ENCODE measurements at places on chromosomes 16 and 17.

- DNase-seq = no peak
- no peaks in the 10 kb centered on the region for H3K27me3 ChIP-seq
- no peaks in the 10 kb centered on the region for H3K4me1 ChIP-seq
- H3K36me3 ChIP-seq = peaks cover 1% of the 10 kb centered on the region
Observed at GRCh38 chr17:79982986-79983385, 52.7 kb downstream of the TBC1D16 start.

DNA sequence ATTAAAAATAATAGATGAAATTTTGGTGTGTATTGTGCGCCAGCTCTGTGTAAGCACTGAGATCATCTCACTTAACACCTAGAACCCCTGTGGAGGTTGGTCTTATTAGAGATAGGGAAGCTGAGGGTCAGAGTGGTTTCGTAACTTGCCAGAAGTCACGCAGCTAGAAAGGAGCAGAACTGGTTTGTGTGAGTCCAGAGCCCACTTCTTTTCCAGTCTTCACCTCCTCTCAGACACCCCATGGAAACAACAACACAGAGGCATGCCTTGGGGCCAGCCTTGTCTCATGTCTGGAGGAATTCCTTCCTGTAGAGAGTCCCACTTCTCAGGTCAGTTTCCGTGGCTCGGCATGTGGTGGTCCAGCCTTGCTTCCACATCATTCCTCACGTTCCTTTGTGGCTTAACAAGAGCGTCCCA is 16.5 kb downstream of the YPEL2 start:
- H3K27ac ChIP-seq = no peak overlapping the region
- H3K36me3 ChIP-seq = no peaks in the 10 kb centered on the region
- H3K4me3 ChIP-seq = no peak overlapping the region
- peaks cover 13% of the 10 kb centered on the region for H3K4me1 ChIP-seq
- no peak for DNase-seq
- no peaks in the 10 kb centered on the region for H3K27me3 ChIP-seq

DNA sequence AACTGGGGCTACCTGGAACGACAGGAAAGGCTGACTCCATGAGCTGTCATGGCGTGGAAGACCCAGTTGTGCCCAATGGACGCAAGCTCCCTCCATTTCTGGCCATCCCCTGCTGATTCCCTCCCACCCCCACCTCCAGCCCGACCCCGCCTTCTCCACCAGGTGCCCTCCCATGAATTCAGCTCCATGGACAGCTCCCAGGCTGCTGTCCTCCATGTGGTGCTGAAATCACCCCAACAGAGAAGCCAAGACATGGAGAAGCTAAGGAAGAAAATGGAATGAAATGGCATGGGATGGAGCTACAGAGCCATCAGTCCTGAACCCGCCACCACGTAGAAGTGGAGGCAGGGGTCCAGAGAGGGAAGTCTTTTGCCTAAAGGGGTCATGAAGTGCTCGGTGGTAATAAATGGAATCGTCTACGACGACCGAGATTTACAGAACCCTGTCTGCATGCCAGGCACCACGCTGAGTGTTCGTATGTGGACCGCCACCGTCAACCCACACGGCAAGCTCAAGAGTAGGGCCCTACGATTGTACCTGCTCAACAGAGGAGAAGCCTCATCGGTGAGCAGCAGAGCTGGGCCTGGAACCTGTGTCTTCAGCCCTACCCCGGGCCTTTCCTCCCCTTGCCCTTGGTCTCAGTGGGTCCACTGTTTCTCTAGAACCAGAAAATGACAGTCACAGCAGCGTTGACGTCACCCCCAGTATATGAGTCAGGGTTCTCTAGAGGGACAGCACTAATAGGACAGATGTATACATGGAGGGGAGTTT is 9.3 kb upstream of the ZC3H18 start:
- H3K36me3 ChIP-seq = no peaks in the 10 kb centered on the region
- H3K27me3 ChIP-seq = no peaks in the 10 kb centered on the region
- H3K4me1 ChIP-seq = peaks cover 1% of the 10 kb centered on the region
- H3K4me3 ChIP-seq = no peak overlapping the region

- H3K4me1 ChIP-seq = peaks cover 9% of the 10 kb centered on the region
- H3K36me3 ChIP-seq = no peaks in the 10 kb centered on the region
- no peak for DNase-seq
- H3K4me3 ChIP-seq = no peak overlapping the region
- H3K27ac ChIP-seq = no peak overlapping the region
Observed at GRCh38 chr17:32314636-32315035, 27.3 kb downstream of the C17orf75 start.

- H3K27me3 ChIP-seq = peaks cover 74% of the 10 kb centered on the region
- H3K4me3 ChIP-seq = no peak overlapping the region
- H3K27ac ChIP-seq = no peak overlapping the region
- peaks cover 3% of the 10 kb centered on the region for H3K4me1 ChIP-seq
- H3K36me3 ChIP-seq = no peaks in the 10 kb centered on the region
Observed at GRCh38 chr17:4744999-4745969, 5.6 kb upstream of the CXCL16 start.

- peaks cover 2% of the 10 kb centered on the region for H3K4me1 ChIP-seq
- peaks cover 2% of the 10 kb centered on the region for H3K27me3 ChIP-seq
- no peak overlapping the region for H3K4me3 ChIP-seq
Observed at GRCh38 chr16:89707695-89708094, 6.2 kb upstream of the SPATA2L start.

DNA sequence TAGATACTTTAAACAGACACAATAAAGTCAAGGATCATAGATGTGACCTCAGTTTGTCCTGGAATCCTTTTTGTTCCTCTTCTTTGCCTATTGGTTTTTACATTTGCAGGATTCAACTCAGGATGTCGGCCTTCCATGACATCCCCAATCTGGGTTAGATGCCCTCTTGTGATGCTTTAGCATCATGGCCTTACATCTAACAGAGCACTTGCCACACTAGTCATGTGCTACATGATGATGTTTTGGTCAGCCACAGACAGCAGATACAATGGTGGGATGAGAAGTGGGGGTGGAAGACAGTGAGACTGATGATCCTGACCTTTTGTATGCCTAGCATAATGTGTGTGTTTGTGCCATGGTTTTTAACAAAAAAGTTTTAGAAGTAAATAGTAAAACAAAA is 1.8 kb upstream of the SYNRG start:
- no peaks in the 10 kb centered on the region for H3K4me1 ChIP-seq
- H3K27me3 ChIP-seq = no peaks in the 10 kb centered on the region
- no peak overlapping the region for H3K4me3 ChIP-seq
- H3K27ac ChIP-seq = no peak overlapping the region
